ENCODE measurements at places on chromosomes 1 and 21. TPM values are rescaled to one million over a fixed set of nuclear protein-coding genes. Genes with fewer than 3 reads are reported as not detected.
A peak's percentile ranks its signal among the peaks of the same experiment; 100 is the strongest.

DNA sequence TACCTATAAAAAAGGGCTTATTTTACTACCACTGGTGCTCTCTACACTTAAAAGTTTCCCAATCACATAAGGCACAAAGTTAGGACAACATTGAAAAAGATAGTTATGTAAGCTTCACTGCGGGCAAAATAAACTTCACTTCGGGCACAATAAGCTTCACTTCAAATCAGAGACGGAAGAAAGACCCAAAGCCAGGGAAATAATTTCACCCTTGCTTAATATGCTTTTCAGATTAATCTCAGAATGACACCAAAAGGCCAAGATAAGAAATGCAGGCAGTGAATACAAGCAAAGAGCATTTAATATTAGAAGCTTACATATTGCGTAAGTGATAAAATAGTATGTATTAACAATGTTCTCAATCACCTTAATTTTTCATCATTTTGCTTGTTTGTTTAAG lies 444.2 kb downstream of the SETD4 start:
- DNase-seq: no peak

DNA sequence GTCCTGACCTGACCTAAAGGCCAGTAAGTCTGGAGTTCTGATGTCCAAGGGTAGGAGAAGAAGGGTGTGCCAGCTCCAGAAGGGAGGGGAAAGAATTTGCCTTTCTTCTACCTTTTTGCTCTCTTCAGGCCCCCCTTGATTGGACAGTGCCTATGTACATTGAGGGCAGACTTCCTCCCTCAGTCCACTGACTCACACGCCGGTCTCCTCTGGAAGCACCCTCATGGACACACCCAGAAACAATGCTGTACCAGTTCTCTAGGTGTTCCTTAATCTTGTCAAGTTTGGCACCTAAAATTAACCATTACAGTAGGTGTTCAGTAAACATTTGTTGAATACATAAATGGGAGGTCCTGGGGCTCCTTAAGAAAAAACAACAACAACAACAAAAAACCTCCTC lies 51.0 kb upstream of the POU2F1 start:
- DNase-seq: no peak

DNA sequence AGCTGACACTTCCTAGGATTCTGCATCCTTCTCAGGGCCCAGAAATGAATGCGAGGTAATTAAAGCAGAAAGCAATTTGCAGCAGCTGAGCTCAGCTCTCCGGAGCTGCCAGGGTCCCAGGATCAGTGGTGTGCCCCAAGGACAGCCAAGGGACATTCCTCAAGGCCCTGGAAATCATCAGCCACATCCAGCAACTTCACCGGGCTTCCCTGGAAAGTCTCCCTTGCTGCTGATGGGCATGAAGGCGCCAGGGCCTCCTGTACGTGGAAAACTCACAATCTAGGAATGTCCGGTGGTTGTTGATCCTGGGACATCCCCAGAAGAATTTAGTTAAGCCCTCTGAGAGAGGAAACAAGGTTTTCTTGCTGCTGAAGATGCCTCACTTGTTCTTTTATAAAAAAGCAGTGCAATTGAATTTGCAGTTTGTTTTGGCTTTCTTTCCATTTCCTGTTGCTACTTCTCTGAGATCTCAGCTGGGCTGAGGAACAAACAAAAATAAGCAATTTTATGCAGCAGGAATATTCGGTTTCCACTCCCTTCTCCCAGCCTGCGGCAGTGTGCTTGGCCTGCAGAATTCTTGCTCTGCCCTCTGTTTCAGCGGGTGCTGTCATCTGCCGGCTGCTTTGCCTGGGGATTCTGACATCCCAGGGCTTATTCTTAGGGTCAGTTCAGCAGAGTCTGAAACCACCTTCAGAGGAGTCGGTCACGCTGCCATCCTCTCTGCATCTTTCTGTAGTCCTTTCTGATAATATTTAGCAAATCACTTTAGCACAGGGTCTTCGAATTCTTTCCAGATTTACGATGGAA lies 85.9 kb downstream of the TCP10L start:
- peak; percentile 77 for DNase-seq

GRCh38 chr1:116255486-116256285 lies 117.4 kb upstream of the ATP1A1 start:
- DNase-seq: no peak

GRCh38 chr1:48940962-48941732 lies 164.5 kb upstream of the BEND5 start:
- no peak for DNase-seq

NUP210L gene
- 0.11 TPM for total RNA-seq
